Astrocyte (in vitro differentiated cells and primary cell): ENCODE measurements at places on chromosomes 5 and 9. TPM values are rescaled to one million over a fixed set of nuclear protein-coding genes. Genes with fewer than 3 reads are reported as not detected.

PTGER4 gene
- total RNA-seq: 4.8 and 8.6 TPM in 2 replicates

GRCh38 chr9:33676746-33677505 is 118.4 kb upstream of the PRSS3 start:
- peak; percentile 9 for DNase-seq

- no peak for DNase-seq
These were observed 265.5 kb downstream of the CWC27 start for GRCh38 chr5:65034029-65034812.

TAF1L gene
- total RNA-seq: 0.02 TPM in 1 of 2 replicates, not detected in the other

- no peak for DNase-seq
These were observed 45.7 kb downstream of the TEX10 start for GRCh38 chr9:100307080-100307479.

- no peak for DNase-seq
These were observed 2.3 kb upstream of the HEMGN start for GRCh38 chr9:97940233-97940632.

GRCh38 chr9:4717815-4718214 is 23.2 kb downstream of the AK3 start:
- no peak for DNase-seq

DNA sequence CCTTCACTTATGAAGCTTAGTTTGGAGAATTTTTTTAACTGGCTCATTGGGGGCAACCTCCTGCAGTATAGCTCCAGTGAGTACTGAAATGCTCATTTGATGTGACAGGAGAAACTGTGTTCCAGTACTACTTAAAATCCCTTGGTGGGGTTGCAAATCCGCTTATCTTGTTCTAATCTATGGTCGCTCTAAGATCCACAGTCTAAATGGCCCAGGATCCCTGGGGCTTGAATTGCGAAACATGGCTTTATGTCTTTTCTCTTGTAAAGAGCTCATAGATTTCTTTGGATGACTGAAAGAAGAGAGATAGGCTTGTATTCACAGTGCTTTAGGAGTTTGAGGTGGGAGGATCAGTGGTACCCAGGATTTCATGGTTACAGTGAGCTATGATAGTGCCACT is 52.7 kb downstream of the ADAMTSL1 start:
- no peak for DNase-seq
